ENCODE measurements at places on chromosomes 1 and 21.

DNA sequence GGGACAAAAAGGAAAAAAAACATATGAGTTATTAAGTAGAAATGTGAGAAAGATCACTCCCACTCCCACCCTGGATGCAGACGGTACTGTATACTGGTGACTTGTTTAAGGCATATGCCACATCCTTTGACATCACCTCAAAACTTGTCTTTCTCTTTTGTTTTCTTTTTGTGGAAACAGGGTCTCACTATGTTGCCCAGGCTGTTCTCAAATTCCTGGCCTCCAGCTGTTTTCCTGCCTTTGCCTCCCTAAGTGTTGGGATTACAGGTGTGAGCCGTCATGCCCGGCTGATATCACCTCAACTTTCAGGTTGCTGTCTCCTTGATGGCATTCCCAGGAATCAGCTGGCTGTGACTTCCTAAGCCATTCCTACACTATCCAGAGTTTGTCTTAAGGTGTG, 18.4 kb upstream of the KHDRBS1 start:
- no peak for DNase-seq

- DNase-seq, result no peak
Measured at GRCh38 chr1:72241397-72241796, 40.9 kb downstream of the NEGR1 start.

DNA sequence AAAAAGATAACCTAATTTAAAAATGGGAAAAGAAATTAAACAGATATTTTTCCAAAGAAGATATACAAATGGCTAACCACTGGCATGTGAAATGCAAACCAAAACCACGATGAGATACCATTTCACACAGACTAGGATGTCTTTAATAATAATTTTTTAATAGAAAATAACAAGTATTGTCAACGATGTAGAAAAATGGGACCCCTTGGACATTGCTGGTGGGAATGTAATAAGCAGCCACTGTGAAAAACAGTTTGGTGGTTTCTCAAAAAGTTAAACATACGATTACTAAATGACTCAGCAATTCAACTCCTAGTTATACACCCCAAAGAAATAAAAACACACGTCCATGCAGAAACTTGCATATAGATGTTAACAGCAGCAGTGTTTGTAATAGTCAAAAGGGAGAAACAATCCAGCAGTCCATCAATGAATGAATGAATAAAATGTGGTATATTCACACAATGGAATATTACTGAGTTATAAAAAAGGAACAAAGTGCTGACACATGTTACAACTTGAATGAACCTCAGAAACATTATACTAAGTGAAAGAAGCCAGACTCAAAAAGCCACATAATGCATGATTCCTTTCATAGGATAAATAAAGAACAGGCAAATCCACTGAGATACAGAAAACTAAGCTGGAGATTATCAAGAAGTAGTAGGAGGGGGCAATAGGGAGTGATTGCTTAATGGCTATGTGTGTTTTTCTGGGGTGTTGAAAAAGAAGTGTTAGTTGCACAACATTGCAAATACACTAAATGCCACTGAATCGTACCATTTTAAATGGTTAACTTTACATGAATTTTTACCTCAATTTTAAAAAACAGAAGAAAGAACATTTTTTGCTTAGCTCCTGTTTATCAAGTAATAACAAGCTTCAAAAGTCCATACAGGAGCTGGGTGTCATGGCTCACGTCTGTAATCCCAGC, 4.1 kb downstream of the PPT1 start:
- DNase-seq, result no peak

DNA sequence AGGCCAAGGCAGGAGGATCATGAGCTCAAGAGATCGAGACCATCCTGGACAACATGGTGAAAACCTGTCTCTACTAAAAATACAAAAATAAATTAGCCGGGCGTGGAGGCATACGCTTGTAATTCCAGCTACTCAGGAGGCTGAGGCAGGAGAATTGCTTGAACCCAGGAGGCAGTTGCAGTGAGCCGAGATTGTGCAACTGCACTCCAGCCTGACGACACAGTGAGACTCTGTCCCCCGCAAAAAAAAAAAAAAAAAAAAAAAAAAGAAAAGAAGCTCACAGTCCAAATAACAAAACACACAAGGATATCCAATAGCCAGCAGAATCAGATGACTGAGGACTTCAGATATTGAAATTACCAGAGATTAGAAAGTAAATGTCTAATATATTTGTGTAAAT, 11.8 kb downstream of the AHCTF1 start:
- no peak for DNase-seq

- DNase-seq, result no peak
Measured at GRCh38 chr1:91885213-91885715, 687 bp downstream of the TGFBR3 start.

All from NCI-H2081 treated with DMSO at 0.1 percent for 48 hours (cell line).